NCI-H510A (cell line): ENCODE measurements at places on chromosomes 3 and 15.
A peak's percentile ranks its signal among the peaks of the same experiment; 100 is the strongest.

DNA sequence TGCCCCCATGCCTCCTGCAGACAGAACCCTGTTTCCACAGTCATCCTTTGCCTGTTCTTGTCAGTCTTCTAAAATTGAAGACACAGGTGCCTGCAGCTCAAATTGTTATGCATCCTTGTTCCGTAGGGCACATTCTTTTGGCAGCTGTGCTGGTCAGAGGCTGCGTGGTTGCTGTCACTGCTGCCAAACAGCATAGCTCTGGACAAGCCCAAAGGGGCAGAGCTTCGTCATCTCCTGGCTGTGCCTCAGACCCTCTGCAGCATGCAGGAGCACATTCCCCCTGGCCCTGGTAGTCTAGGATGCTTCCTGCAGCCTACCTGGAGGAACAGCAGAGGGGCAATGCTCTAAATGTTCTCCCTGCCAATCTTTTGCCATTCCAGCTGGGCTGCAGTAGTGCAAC is 2.1 kb upstream of the FBXL22 start:
- no peak for DNase-seq

- DNase-seq = no peak
Observed at GRCh38 chr15:75508840-75509532, 57.5 kb upstream of the SIN3A start.

GRCh38 chr3:10753964-10754363 is 62.1 kb upstream of the SLC6A11 start:
- no peak for DNase-seq

DNA sequence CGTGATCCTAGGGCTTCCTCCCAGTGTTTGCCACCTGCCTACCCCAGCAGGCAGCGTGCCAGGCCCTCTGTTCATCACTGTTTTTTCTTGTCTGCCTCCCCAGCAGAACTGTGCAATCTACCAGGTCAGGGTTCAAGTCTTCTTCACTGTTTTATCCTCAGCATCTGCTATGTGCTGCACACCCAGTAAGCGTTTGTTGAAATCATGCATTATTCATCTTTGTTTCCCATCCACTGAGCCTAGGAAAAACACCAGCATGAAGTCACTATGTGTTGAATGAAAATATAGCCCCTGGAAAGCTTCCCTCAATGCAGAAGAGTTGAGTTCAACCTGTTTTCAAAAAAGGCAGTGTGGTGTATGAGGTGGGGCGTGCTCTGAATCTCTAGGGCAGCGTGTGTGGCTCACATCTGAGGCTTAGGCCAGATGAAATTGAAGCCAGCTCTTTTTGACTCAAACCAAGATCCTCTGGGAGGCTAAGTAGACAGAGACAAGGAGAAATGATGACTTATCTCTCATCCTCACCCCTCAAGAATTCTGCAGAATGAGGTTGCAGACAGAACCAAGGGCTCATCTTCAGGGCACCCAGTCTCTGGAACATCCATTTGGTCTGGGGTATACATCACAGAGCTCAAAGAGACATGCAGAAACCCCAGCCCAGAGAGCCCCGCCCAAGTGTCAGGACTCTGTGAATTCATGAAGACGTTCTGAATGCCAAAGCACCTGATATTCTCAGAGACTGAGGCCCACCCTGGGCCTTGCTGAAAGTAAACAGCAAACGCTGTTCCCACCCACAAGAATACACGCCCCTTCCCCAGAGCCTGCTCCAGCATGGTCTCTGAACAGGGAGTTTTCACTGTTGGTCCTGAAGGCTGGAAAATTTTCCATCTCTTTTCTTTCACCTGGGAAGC is 5.7 kb upstream of the CAV3 start:
- DNase-seq = no peak

DNA sequence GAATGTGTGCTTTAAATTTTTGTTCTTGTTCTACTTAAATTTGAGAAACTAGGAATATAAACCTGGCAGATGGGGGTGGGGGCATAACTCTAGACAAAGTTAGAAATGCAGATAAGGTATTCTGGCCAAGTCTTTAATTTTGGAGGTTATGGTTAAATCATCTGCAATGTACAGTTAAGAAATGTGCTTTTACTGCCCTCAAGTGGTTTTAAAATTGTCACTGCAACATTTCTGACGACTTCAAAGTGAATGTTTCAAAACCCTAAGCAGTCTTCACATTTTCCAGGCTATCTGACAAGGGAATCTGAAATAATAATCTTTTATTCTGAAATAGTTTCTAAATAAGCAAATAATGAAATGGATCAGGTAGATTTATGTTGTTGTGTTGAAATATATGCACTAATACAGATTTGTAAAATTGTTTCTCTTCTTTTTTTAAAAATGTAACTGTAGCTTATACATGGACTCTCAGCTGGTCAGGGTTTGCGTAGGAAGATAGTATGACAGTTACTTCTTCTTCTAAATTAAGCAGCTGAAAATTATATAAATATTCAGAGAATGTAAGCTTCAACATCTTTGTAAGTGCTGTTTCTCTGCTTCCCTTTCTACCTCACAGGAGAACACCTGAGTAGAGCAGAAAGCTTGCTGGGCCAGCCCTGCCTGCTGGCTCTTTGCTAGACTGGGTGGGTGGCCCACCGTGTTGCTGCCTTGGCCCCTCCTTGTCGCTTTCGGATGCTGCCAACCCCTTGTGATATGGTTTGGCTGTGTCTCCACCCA is 45.0 kb downstream of the SUCNR1 start:
- no peak for DNase-seq

DNA sequence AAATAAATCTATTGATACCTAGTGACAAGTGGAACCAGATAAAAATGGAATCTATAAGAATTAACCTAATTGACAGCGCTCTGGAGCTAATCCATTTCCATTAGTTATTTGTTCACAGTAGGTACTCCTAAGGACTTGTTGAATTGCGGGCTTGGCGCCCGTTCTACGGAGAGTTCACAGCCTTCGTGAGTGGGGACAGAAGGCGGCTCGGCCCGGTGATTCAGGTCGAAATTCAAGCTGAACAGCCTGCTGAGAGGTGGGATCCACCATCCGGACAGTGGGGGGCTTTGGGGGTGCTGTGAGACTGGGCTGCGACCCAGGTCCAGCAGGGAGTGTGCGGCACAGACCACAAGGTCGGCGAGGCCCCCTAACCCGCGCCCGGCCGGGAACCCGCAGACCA is 779 bp upstream of the CTNNB1 start:
- no peak for DNase-seq

DNA sequence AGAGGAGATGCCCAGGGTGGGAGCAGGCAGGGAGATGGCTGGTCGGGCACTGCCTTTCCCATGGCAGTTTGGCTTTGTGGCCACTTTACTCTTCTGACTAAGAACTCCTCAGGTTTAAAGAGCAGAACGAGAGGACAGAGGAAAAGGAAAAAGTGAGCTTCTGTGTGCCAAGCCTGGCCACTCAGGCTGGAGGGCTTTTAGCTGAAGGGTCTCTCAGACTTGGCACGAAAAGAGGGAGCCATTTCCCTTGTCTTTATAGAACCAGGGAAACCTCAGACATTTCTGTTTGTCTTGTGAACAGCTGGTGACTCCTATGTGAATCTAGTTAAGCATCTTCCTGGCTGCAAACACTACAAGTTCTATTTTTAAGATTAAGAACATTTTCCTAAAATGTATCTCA is 23.3 kb upstream of the PSMD6 start:
- no peak for DNase-seq

DNA sequence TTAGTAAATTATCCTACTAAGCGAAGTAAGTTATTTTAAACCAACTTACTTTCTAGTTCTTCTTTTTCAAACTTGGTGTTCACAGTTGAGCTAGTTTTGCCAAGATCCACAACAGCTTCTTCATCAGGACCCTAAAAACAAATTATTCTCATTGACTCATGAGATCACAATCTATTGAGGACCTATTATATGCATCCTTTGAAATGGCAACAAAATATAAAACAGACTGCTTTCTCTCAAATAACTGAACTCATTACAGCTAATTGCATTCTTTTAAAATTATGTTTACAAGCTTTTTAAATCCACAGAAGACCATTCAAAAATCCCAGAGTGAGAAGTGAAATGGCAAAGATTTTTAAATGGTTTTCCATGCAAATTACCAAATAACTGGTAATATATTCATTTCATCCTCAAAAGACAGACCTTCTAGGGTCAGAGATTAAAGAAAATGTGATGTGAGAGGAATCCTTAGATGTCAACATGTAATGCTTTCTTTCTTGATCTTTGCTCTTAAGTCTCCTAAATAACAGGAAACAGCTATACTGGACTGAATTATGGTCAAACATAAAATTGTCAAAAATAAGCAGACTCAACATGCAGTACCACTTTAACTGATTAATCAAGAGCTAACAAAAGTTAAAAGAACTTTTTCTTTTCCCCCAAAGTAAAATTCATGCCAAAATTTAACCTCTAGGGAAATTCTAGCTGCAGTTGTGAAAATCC is 31.7 kb downstream of the SLC4A7 start:
- no peak for DNase-seq

- DNase-seq = no peak
Observed at GRCh38 chr15:81084716-81085115, 49.4 kb upstream of the CFAP161 start.

DNA sequence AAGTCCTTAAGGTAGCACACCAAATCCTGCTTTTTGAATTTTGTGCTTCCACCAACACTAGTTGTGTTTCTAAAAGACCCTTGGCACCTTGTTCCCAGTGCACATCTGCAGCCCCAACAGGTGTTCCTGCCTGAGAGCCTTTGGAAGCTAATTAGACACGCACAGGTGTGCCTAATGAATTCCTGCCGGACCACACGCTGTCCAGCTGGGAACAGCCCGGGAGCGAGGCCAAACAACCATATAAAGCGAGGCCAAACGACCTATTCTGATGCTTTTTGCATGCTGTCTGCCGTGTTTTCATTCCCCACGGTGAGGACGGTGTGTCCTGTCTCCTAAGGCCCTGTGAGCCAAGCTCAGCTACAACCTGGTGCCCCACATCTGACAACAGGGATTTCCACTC is 99.5 kb downstream of the ATG7 start:
- DNase-seq = no peak

- DNase-seq = no peak
Observed at GRCh38 chr3:126621171-126621570, 33.8 kb downstream of the TXNRD3 start.

- no peak for DNase-seq
Observed at GRCh38 chr3:37221407-37221806, 47.0 kb upstream of the LRRFIP2 start.

DNA sequence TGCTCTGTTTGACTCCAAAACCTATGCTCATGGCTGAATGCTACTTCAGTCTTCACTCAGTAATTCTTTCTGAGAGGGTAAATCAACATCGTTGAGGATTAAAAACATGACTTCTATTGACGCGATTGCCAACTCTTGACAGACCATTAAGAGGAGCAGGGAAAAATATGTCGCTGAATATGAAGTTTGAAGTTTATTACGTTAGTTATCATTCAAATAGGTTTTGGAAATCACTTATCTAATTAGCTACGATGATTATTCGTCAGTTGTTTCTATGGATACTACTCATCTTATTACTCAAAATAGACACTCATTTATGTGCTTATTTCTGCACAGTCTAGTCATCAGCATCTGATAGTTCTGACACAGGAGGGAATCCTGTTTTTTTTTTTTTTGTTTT is 279.2 kb upstream of the TBL1XR1 start:
- DNase-seq = no peak

GRCh38 chr3:169758359-169758994 is 6.4 kb downstream of the TERC start:
- no peak for DNase-seq

DNA sequence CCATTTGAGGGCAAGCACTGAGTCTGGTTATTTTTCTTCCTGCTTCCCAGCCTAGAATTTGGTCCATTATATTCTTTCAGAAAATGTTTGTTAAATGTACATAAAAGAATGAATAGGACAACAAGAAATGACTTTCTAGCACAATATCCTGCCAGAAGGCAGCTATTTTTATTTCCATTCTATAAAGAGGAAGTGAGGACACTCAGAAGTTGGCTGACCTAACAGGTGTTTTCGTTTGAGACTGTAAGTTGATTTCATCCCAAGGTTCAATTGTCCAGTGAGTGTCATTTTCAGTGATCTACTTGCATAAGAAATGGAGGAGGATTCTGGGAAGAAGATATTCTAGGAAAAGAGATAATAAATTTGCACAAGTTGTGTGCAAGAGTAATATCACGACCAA is 191.9 kb upstream of the POU1F1 start:
- DNase-seq = no peak

- no peak for DNase-seq
Observed at GRCh38 chr3:119293871-119294695, at the start of gene ARHGAP31. Gene ARHGAP31, plus strand, starts transcription at chr3:119294383. Its CDS starts 522 bp downstream, at chr3:119294905.

DNA sequence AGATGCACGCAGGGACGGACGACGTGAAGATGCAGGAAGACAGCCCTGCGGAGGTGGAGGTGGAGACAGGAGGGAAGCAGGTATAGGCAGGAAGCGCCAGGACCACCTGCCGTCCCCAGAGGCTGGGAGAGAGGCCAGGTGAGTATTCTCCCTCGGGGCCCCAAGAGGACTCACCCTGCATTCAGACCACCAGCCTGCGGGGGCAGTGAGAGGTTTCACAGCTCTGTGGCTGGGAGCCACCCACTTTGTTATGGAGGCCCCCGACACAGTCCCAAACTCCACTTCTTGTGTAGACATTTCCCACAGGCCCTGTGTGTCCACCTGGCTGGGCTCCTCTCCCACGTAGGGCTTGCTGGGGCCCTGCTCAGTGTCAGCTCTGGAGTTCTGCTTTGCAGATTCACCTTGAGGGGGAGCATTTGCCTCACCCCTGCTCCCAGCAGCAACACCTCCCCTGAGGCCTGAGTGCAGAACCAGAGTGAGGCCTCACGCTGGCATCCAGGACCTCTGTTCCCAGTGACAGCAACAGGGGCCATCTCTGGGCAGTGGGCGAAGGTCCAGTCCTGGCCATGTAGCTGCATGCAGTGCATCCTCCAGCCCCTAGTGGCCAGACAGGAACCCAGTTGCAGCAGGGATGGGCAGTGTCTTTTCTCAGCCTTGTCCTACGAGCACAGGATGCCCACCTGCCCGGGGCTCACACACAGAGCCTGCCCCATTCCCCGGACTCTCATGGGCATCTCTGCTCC is 119.4 kb upstream of the IQSEC1 start:
- no peak for DNase-seq

- DNase-seq = peak; percentile 39
Observed at GRCh38 chr15:75036212-75036616, 12.8 kb downstream of the PPCDC start.

GRCh38 chr15:30984118-30984517 is 7.3 kb downstream of the MTMR10 start:
- DNase-seq = no peak

DNA sequence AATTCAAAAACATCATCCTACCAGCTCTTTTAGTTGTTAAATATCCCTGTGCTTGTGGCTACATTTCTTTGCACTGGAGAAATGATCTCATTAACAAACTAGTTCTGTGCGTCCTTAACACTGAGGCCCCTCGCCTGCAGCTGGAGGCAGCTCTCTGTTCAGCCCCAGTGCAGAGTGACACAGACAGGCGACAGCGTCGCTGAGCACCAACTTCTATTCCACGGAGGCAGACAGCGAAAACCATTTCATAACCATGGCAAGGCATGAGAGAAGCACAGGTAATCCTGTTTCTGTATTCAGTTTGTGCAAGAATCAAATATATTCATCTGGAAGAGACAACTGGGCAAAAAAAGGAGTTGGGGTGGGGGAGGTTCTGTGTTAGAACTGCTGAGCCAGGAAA is 530.7 kb downstream of the ZIC1 start:
- DNase-seq = no peak
